ENCODE measurements at places on chromosomes 2 and 18.
A peak's percentile ranks its signal among the peaks of the same experiment; 100 is the strongest.

- DNase-seq = no peak
These were observed 155.7 kb downstream of the IRS1 start for GRCh38 chr2:226643946-226644282.

GRCh38 chr2:119402645-119403560, 28.8 kb upstream of the TMEM37 start:
- DNase-seq = no peak

GRCh38 chr2:108936076-108936864, 52.8 kb downstream of the EDAR start:
- DNase-seq = no peak

GRCh38 chr2:240182001-240182400, 41.5 kb upstream of the OTOS start:
- no peak for DNase-seq

DNA sequence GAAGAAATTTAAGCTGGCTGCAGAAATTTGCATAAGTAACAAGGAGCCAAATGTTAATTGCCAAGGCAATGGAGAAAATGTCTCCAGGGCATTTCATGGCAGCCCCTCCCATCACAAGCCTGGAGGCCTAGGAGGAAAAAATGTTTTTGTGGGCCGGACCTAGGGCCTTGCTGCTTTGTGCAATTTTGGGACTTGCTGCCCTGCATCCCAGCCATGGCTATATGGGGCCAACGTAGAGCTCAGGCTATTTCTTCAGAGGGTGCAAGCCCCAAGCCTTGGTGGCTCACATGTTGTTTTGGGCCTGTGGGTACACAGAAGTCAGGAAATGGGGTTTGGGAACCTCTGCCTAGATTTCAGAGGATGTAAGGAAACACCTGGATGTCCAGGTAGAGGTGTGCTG, 57.7 kb downstream of the MOB4 start:
- DNase-seq = no peak

DNA sequence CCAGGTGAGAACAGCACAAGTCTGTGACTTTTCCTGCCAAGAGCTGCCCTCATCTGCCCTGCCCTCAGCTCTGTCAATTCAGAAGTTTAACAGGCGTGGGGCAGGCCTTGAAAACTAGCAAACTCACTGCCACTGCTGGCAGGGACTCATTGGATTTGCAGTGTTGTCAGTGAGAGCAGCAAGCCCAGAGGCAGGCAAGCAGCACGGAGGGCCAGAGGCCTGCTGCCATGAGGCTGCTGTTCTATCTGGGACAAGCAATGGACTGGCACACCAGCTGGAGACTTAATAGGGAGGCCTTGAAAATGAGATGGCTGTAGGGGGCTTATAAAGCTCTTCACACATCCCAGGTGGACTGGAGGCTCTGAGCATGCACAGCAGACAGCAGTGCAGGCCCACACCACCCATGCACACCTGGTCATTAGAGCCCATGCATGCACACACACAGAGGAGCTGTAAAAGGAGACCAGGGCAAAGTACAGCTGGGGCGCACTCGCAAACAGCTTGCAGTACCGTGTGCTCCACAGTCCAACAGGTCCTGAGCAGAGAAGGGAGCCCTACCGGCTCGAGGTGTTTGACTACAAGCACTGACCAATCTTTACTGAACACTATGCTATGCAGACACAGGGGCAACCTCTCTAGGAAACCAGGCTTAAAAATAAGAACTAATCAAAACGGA, 28.7 kb downstream of the MGAT4A start:
- peak; percentile 56 for DNase-seq

DNA sequence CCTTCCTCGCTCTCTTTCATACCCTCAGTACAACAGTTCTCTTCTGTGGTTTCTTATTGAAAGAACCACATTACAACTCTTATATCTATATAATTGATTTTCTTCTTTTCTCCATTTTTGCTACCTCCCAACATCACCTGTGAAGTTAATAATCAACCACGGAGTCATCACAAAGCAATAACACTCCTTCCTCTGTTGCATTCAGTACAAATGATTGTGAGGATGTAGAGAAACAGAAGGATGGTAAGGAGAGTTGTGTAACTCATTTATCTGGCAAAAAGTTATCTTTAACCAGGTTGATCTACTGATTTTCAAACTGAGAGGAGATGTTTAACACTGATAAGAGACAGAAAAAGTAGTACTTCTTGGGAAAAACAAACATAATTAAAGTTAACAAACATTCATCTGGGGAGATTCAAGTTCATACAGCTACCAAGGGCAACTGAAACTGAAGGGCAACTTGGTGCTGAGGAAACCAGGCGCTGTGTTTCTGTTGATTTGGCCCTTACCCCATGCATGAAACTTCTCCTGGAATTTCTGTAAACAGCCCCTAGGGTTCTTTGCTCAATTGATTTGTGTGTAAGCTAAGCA, 14.2 kb downstream of the IDH1 start:
- no peak for DNase-seq

- DNase-seq = no peak
These were observed 11.9 kb upstream of the ARHGAP25 start for GRCh38 chr2:68722712-68723111.

DNA sequence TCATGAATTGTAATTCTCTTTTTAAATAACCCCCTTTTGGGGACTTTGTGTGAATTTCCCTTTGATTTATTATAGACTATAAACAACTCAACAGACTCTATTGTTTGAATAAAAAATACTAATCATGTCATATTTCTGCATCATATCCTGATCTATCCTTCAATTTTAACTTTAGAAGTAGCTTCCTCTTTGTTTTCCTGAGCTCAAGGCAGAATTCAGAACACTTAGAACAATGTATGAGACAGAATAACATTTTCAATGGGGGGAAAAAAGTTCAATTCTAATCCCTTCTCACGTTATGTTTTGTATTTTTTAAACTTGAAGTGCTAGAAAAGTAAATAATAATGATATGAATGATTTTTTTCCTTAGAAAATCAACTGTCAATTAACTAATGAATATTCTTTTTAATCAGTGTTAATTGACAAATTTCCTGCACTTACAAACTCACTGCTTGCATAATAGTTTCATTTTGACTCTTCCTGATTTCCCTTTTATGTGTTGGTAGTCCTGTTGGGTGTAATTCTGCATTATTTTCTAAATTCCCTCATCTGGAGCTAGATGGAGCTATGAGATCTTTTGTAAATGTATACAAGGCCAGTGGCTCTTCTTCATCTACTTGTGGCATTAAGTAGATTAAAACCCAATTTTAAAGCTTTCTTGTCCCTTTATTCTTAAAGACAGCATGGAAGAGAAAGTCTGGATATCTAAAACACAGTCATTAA, 326.1 kb downstream of the PARD3B start:
- DNase-seq = no peak

GRCh38 chr2:100174026-100174431, 31.6 kb upstream of the AFF3 start:
- no peak for DNase-seq

- no peak for DNase-seq
These were observed 1205.2 kb downstream of the SUCLG1 start for GRCh38 chr2:83253848-83254247.

DNA sequence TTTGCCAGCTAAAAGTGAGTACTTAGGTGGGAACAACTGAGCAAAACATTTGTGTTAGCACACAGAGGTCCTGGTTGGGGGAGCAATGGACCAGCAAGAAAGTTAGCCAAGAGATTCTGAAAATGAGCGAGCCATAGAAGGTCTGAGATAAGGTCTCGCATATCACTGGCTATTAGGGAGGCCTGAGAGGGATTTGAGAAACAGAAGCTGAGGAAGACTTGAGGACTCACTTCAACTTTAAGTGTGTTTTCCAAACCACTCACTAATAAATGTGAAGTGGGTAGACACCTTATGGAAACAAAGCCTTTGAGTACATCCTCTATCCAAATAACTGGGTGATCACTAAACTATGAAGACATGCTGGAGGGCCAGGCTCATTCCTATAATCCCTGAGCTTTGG, 958.5 kb downstream of the DPP10 start:
- DNase-seq = no peak

GRCh38 chr2:56018267-56018666, 94.7 kb upstream of the EFEMP1 start:
- no peak for DNase-seq

DNA sequence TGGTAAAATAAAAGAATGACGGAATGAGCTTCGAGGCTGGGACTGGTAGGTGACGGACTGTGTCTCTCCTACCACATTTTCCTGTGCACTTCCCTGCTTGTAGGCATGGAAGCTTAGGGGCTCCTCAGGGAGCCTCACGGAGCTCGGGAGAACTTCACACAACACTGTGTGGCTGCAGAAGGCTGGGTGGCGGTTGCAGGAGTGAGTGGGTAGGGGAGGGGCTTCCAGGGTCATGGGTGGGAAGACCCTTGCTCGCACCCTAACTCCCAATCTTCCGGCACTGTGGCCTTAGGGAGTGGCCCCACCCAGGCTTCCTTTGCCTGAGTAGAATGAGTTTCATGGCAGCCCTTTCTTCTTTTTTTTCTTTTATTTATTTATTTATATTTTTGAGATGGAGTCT, 128.6 kb downstream of the INHBB start:
- no peak for DNase-seq

DNA sequence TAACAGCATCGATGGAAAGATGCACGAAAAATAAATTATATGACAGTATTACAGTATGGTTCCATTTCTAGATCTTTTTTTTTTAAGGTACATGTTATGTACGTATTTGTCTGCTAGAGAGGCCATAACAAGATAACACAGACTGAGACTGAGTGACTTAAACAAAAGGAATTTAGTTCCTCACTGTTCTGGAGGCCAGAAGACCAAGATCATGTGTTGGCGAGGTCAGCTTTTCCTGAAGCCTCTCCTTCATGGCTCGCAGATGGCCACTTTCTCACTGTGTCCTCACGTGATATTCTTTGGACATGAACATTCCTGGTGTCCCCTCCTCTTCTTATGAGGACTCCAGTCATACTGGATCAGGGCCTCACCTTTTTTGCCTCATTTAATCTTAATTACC, 177.4 kb downstream of the CAPN13 start:
- no peak for DNase-seq

- peak; percentile 14 for DNase-seq
These were observed 1.3 kb upstream of the ZNF24 start for GRCh38 chr18:35345460-35345921.

DNA sequence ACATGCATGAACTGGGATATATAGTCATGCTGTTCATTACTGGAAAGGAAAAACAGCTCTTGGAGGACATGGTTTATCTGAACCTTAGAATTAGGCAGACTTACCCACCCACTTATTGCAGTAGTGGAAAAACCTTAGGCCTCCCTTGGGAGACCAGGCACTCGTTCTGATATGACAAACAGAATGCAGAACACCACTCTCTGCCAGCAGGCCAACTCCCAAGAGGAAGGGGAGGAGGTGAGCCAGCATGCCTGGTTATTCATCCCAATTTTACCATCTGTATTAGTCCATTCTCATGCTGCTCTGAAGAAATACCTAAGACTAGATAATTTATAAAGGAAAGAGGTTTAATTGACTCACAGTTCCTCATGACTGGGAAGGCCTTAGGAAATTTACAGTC, 17.5 kb downstream of the C18orf63 start:
- no peak for DNase-seq

GRCh38 chr18:75047240-75047961, 161.5 kb downstream of the PTGR3 start:
- no peak for DNase-seq

GRCh38 chr2:144244938-144245337, 275.0 kb downstream of the ZEB2 start:
- no peak for DNase-seq

DNA sequence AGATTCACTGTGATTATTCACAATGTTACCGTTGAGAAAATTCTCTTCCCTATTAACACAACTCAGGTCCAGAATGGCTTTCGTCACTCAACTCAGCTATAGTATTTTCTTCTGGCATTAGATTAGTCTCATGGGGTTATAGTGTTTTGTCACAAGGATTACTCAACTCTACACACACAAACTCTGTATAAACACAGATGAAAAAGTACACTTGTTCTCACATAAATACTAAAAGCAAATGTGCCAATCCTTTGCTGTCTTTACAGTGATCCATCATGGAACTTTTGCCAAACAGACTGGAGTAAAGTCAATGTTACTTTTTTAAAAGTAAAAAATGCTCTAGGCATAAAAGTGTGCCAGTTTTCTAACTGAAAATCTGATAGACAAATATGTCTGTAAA, 267.6 kb downstream of the RBM43 start:
- DNase-seq = no peak

DNA sequence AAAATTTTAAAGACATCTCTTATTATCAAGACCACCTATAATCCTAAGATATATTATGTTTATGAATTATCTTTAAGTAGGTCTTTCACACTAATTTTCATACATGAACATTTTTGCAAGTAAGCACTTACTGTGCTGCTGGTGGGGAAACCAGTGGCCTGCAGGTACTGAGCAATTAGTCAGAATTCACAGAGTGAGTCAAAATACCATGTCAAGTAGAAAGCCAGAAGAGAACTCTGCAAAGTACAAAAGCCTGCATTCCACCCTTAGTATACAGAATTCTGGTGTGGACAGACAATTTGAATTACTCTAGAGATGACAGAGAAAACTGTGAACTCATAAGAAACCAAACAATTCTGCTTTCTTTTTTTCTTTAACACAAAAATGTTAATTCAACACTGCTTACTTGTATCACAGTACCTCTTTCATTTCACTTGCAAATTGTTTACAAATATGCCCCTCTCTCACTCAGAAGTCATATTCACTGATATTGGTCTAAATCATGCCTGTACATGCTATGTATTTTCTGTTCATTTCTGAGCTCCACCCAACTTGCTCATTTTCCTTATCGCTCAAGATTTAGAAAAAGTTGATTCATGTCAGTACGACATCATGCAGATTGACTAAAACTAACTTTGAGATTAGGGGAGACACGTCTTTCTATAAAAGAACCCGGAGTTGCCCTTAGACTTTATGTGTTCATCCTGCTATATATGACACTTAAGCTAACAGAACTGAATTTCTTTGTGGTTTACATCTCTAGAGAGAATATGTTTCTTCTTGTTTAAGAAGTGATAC, 182.9 kb downstream of the IKZF2 start:
- DNase-seq = no peak

DNA sequence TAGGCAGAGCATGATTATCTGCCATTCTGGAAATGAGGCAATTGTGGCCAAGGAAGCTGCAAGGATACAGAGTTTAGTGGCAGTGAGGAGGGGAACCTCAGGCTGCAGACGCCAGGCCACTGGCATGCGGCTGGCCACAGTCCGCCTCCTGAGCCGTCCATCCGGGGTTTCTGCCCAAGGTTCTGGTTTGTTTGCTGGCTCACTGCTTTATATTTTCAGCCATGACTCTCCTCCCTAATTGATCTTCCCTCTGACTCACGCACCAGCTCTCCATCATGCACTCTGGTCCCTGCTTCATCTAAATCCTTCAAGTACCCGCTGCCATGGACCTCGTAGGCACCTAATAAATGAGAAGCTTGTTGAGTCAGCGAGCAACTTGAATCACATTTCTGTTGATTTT, 107.8 kb upstream of the REV1 start:
- no peak for DNase-seq

GRCh38 chr2:192500550-192501200, 305.9 kb upstream of the TMEFF2 start:
- DNase-seq = no peak

GRCh38 chr2:86512034-86512433, 51.2 kb downstream of the CHMP3 start:
- no peak for DNase-seq

- DNase-seq = no peak
These were observed 161.7 kb downstream of the SP3 start for GRCh38 chr2:173803449-173803848.

All from SHP77 treated with DMSO at 0.1 percent for 48 hours (cell line).